ENCODE measurements at places on chromosomes 6 and 20.

DNA sequence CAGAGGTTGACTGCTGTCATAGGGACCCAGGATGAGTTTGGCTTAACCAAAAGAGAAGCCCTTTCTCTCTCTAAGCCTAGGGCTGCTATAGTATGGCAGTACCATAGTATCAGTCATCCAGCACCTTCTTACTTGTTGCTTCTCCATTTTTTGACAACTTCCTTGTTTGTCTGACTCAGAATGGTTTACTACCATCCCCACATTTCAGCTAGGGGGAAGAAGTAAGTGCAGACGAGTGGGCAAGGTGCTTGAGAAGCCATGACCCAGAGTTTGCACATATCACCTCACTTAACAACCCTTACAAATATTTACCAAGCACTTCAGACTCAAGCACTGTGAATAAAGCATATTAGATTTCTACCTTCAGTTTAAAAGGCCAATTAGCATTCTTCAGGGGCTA lies 289.9 kb upstream of the TSHZ2 start:
- no peak for DNase-seq

DNA sequence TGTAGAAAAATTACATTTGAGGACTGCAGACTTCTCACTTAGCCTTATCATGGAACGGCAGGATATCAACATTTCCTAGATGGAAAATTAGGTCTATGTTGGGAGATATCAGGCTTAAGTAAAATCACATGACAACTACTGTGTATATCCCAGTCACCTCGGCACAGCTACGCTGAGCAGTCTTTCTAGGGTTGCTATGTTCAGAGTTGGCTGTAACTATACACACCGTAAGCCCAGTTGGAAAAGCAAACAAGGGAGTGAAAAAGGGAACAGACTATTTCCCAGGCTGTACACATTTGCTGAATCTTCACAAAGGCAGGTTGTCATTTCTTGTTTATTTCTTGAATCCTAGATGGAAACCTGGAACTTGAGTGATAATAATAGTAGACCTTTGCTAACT lies 80.7 kb upstream of the PTPRK start:
- no peak for DNase-seq

DNA sequence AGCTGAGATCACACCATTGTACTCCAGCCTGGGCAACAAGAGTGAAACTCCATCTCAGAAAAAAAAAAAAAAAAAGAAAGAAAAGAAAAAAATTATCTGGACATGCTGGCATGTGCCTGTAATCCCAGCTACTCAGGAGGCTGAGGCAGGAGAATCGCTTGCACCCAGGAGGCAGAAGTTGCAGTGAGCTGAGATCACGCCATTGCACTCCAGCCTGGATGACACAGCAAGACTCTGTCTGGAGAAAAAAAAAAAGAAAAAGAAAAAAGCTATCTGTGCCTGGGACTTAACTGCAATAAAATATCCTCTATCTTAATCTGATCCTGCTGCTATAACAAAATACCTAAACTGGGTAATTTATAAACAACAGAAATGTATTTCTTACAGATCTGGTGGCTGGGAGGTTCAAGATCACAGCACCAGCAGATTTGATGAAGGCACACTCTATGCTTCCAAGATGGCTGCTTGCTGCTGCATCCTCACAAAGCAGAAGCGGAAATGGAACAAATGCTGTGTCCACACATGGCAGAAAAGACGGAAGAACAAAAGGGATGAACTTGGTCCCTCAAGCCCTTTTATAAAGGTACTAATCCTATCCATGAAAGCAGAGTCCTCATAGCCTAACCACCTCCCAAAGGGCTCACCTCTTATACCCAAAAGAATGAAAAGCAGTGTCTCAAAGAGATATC lies 273.3 kb upstream of the JARID2 start:
- no peak for DNase-seq

GRCh38 chr6:27178860-27179259 lies 68.6 kb upstream of the PRSS16 start:
- no peak for DNase-seq

- DNase-seq, result peak; percentile 59
These were observed 21.2 kb upstream of the NHSL1 start for GRCh38 chr6:138520463-138520862.

GRCh38 chr20:49505518-49505917 lies 23.1 kb upstream of the KCNB1 start:
- peak; percentile 92 for DNase-seq

DNA sequence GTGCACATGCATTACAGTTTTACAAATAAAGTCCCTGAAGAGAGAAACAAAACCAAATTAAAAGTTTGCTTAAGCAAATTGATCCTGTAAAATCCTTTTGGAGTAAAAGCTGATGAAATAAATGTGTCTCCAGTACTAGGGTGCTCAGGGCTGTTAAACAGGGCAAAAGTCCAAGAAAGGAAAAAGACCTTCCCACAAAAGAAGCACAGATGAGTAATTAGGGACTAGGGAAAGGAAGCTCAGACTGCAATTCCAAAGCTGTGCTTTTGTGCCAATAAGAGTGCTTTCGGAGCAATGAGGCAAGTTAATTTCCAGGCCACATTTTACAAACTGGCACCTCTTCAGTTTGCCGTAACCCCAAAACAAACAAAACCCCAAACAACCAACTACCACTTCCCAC lies 10.4 kb upstream of the RNF182 start:
- DNase-seq, result no peak

DNA sequence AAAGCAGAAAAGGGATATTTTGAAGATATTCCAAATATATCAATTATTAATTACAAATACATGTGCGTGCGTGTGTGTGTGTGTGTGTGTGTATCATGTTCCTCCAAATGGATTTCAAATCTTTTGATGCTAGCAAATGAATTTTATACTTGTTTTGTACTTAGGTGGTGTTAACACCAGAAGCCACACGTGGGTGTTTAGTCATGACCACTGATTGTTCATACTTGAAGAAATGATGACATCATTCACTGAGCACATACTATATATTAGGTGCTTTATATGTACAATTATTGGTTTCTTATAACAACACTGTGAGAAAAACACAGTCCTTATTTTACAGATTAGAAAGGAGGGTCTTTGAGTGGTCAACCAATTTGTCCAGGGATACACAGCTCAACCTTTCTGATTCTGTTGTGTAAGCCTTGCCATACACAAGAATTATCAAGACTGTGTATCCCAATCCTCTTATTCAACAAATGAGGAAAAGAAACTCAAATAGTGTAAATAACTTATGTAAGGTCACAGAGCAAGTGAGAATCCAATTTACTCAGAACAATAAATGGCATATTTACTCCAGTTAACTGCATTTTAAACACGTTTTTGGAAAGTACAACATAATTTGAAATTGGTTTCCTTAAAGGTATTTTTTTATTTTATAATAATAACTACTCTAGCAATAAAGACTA lies 88.5 kb downstream of the BCAS1 start:
- DNase-seq, result no peak

GRCh38 chr6:166351715-166352285 lies 9.5 kb upstream of the SFT2D1 start:
- DNase-seq, result no peak

- DNase-seq, result no peak
These were observed 6.7 kb downstream of the PSMA7 start for GRCh38 chr20:62136283-62137091.

GRCh38 chr20:50654904-50655303 lies 36.4 kb downstream of the RIPOR3 start:
- DNase-seq, result no peak

- no peak for DNase-seq
These were observed 3.7 kb upstream of the RNASET2 start for GRCh38 chr6:166959911-166960608.

- DNase-seq, result no peak
These were observed 33.4 kb downstream of the SNX5 start for GRCh38 chr20:17935186-17935585.

- no peak for DNase-seq
These were observed 36.9 kb downstream of the TGM3 start for GRCh38 chr20:2332711-2333110.

DNA sequence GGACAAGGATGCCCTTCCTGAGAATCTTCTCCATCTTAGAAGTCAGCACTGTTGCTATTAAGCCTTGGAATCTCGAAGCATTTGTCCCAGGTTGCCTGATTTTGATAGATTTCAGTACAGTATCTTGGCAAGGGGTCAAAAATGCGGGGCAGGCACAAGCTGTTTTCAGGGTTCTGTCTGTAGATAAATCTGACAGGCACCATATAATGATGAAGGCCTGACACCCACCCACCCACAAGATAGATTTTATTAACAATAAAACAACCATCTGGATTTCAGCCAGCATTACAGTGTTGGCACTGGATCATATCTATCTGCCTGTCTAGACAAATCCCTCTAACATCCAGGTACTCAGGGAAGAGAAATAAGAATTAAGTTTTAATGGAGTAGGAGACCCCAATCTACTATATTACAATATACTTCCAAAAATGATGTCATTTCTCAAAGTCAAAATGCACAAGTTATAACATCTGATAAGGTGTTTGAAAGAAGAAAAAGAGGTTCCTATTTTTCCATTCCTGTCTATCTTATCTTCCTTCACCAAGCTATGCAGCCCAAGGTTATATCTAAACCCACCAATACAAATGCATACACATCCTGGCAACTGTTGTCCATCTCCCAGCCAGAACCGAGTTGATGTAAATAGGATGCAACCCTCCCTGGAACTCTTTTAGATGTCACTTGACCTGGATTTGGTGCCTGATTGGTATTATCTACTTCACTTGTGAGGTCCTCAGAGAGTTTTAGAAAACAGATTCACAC lies 10.7 kb downstream of the NEDD9 start:
- DNase-seq, result no peak

GRCh38 chr6:90319044-90319443 lies 22.4 kb upstream of the BACH2 start:
- no peak for DNase-seq

- DNase-seq, result no peak
These were observed 725 bp downstream of the BTBD3 start for GRCh38 chr20:11918391-11918845.

- no peak for DNase-seq
These were observed 60.4 kb downstream of the COL19A1 start for GRCh38 chr6:69926745-69927144.

DNA sequence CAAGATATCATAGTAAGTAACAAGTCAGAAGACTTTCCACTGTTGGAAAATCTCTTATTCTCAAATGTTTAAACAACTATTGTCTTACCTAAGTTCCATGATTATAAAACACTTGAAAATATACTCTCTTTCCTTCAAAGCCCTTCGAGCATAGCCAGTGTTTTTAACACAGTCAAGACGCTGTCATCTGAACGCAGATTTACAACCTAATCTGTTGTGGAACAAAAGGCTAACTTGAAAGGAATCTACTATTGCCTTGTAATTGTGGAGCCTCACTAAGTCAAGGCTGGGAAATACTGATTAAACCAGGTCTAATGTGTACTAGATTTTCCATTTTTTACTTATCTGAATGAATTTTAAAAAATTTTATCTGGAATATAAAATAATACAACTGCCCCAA lies 205.8 kb downstream of the TRDN start:
- DNase-seq, result no peak

DNA sequence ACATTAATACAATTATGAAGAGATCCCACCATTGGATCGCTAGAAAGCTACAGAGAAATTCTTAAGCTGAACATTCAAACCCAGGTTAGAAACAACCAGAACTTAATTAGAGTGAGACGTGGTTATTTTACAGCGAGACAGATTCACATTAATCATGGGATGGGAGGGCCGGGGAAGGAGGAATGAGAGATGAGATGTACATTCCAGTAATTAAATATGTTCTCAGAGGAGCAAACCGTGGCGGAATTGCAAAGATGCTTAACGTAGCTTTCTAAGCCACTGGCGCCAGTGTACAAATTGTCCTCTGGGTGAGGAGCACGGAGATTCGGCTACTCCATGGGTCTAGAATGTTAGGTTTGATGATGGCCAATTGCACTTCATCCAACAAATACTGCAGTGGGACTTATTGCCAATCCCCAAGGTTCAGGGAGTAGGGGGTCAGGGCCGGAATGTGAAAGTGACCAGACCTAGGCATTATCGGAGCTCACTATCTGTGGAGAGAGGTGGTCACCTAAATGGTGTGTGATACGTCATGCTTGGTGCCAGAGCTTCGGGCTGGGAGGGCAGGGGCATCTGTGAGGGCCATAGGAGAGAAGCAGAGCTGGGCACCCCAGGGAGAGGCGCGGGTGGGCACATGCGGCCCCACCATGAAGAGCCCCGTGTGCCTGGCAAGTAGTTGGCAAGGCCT lies 114.7 kb downstream of the EDN3 start:
- DNase-seq, result no peak

DNA sequence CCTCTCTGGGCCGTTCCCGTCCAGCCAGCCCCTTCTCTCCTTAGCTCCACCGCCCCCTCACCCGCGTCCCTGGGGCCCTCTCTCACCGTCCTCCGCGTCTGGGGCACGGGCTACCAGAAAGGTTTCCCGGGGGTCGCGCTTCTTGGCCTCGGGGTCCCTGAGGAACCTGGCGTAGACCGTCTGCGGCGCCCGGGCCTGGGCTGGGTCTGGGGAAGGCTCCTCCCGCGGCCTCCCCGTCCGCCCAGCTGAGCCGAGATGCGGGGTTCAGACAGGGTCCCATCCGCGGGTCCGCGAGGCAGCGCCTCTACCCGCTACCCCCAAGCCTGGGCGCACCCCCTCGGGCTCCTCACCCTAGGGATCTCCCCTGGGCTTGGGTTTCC lies 1.1 kb downstream of the TULP1 start:
- no peak for DNase-seq

DNA sequence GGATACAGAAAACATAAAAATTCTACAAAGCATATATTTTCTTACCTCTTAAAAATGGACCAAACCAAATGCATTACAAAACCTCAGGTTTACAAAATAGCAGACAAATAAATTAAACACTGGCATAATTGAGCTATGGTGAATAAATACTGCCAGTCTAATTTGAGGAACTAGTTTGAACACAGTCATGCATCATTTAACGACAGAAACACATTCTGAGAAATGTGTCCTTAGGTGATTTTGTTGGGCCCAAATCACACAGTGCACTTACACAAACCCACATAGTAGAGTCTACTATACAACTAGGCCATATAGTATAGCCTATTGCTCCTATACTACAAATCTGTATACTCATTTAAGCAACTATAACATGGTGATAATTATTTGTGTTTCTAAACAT lies 215.6 kb downstream of the FOXC1 start:
- DNase-seq, result no peak

- no peak for DNase-seq
These were observed 19.9 kb downstream of the ACSS1 start for GRCh38 chr20:25038103-25038410.

DNA sequence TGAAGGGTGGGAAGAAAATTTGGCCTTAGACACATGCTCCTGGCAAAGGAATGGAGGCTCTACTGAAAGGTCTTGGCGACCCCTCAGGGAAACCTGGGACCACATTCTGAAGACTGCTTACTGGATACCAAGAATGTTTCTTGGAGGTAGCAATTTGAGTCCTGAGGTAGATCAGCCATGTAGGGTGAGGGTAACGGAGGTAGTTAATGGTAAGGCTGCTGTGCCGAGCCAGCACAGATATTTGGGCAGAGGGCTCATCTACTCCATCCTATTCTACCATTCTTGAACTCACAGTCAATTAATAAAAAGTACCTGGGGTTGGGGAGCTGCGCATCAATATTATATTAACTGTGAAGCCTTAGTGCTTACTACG lies 401 bp upstream of the PHF3 start:
- DNase-seq, result no peak

GRCh38 chr6:98835149-98836024 lies 1.0 kb downstream of the POU3F2 start:
- no peak for DNase-seq
